ENCODE measurements at places on chromosomes 4 and X.

- DNase-seq, result peak; percentile 18
Measured at GRCh38 chr4:152359208-152360044, 176.5 kb downstream of the FBXW7 start.

GRCh38 chr4:21467551-21467950, 481.0 kb downstream of the KCNIP4 start:
- DNase-seq, result no peak

DNA sequence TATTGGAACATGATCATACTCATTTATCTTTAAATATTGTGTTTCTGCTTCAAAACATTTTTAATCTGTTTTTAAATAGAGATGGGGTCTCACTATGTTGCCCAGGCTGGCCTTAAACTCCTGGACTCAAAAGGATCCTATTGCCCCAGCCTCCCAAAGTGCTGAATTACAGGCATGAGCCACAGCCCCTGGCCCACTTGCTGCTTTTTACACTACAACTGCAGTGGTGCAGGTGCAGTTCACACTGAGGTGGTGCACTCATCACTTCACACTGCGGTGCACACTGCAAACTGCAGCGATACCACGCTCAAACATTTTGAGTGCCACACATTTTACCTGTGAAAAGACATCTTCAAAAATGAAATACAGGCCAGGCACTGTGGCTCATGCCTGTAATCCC, 10.8 kb downstream of the RPS3A start:
- DNase-seq, result no peak

GRCh38 chr4:88027611-88028608, 20.5 kb downstream of the PKD2 start:
- DNase-seq, result no peak

GRCh38 chrX:78011846-78012245, 42.4 kb upstream of the PGAM4 start:
- no peak for DNase-seq
